ENCODE measurements at places on chromosomes 5 and 9. TPM values are rescaled to one million over a fixed set of nuclear protein-coding genes. Genes with fewer than 3 reads are reported as not detected.

DNA sequence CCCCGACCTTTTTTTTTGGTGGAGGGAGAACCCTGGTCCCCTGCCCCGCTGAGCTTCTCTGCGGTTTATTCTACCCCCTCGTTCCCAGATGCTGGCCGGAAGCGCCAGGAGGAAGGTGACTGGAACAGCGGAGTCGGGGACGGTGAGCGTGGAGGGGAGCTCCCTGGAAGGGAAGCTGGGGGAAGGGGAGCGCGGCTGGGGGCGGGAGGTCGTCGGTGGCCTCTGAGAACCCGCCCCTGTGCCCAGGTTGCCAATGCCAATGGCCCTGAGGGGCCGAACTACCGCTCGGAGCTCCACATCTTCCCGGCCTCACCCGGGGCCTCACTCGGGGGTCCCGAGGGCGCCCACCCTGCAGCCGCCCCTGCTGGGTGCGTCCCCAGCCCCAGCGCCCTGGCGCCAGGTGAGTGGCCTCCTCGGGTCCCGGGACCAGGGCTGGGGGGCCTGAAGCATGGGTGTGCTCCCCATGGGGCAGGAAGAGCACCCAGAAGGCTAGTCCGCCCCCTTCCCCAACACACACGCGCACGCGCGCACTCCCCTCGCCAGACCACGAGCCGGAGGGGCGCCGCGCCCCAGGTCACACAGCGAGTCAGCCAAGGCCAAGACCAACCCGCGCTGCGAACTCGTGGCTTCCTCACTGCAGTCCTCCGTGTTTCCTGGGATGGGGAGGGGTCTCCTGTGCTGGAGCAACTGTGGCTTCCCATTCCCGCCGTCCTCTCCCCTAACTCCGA lies 10.6 kb downstream of the MYOZ3 start:
- no peak overlapping the region for H3K27ac ChIP-seq
- peaks cover 7% of the 10 kb centered on the region for H3K4me1 ChIP-seq
- no peak for DNase-seq
- peak overlapping the region; percentile 63 for H3K4me3 ChIP-seq
- H3K27me3 ChIP-seq: peaks cover 22% of the 10 kb centered on the region

- H3K4me1 ChIP-seq: peaks cover 31% of the 10 kb centered on the region
- H3K27me3 ChIP-seq: no peaks in the 10 kb centered on the region
These were observed 1.0 kb downstream of the FPGS start for GRCh38 chr9:127803507-127804352.

DNA sequence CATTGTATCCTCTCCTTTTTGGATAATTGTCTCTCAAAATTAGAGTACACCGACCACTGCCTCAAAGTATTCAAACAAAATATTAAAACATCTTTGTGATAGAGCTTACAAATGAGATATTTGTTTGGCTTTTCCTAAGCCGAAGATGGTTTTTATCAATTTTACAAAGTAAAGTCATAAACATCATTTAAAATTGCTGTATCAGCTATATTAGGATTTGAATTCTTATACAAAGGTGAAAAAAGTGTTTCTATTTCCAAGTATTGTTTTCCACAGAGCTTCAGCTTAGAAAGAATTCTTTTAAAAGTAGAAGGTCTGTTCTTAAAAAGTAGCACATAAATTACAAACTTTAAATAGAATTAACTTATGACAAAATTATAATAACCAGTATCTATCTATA lies 116.6 kb upstream of the IFNE start:
- peaks cover 19% of the 10 kb centered on the region for H3K27me3 ChIP-seq
- no peak overlapping the region for H3K27ac ChIP-seq

DNA sequence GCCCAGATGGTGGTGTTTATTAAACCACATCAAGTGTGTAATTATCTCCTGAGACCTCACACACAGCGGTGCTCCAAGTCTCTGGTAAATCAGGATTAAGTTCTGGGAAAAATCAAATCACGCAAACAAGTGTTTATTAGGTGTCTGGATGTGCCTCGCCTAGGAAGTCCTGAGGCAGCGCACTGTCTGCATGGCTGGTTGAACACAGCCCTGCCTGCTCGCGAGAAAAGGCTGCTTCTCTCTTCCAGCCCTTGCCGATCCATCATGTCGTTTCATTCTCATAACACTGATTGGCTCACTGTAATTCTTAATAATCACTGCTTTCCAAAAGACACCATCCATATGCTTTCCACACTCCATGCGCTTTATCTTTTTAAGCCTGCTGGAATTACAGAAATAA lies 229.6 kb upstream of the DAP start:
- H3K36me3 ChIP-seq: no peaks in the 10 kb centered on the region
- H3K4me3 ChIP-seq: no peak overlapping the region
- DNase-seq: no peak

DNA sequence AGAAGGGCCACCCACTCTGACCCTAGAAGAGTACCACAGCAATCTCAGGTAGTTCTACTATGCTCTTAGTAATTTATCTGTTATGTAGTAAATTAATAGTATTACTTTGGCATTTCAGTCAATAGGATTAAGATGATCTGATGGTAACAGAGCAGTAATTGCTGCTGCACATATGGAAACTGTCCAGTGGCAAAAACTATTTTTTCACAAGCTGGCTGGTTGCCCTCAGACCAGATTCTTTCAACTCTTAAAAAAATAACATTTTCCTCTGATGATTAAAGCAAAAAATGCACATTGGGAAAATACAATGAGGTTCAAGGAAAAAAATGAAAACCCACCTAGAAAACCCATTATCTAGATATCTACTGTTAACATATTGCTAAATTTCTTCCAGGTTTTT lies 19.7 kb downstream of the GLRA1 start:
- DNase-seq: no peak
- no peak overlapping the region for H3K4me3 ChIP-seq
- no peaks in the 10 kb centered on the region for H3K4me1 ChIP-seq
- H3K27me3 ChIP-seq: peaks cover 1% of the 10 kb centered on the region
- H3K27ac ChIP-seq: no peak overlapping the region

- H3K4me3 ChIP-seq: no peak overlapping the region
- peaks cover 10% of the 10 kb centered on the region for H3K4me1 ChIP-seq
- H3K36me3 ChIP-seq: no peaks in the 10 kb centered on the region
- peaks cover 2% of the 10 kb centered on the region for H3K27me3 ChIP-seq
- H3K27ac ChIP-seq: no peak overlapping the region
These were observed 8.5 kb upstream of the FEM1C start for GRCh38 chr5:115553082-115553481.

DNA sequence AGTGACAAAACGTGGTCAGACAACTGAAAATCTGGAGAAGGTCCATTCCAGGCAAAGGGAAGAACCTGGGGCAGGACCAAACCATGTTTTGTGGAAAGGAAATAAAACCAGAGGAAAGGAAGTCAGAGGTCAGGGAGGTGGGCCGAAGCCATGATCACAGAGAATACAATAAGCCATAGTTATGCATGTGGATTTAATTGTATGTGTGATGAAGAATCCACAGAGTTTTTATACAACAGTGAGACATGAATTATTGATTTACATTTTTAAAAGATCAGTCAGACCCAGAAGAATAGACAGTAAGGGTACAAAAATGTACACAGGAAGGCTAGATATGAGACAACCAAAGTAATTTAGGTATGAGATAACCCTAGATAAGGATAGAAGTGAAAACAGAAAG lies 20.8 kb downstream of the TTC33 start:
- H3K27ac ChIP-seq: no peak overlapping the region
- DNase-seq: no peak
- peaks cover 17% of the 10 kb centered on the region for H3K36me3 ChIP-seq
- H3K4me3 ChIP-seq: no peak overlapping the region

GRCh38 chr5:54693936-54694657 lies 176.5 kb downstream of the SNX18 start:
- no peak for DNase-seq
- H3K4me1 ChIP-seq: peaks cover 7% of the 10 kb centered on the region
- H3K36me3 ChIP-seq: peaks cover 5% of the 10 kb centered on the region
- H3K4me3 ChIP-seq: no peak overlapping the region

- no peak for DNase-seq
- H3K27ac ChIP-seq: no peak overlapping the region
- H3K36me3 ChIP-seq: no peaks in the 10 kb centered on the region
- H3K4me3 ChIP-seq: no peak overlapping the region
These were observed 70.2 kb downstream of the NR2F1-AS1 start for GRCh38 chr5:93510626-93511380.

DNA sequence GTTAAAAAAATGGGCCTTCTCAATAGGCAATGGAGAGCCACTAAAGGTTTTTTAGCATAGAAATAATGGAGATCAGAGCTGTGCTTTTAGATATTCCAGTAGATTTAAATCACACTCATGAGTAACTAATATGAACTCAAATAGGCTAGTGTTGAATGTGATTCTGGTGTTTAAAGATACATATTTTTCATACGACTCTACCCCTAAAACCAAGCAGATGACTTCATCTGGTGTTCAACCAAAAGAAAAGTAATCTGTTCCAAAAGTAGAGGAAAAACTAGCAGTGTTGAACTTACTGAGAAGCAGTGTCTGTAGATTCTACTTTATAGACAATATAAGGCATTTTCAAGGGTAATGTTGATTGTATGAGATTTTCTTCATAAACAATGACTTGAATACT lies 138.1 kb downstream of the TSSK1B start:
- H3K4me3 ChIP-seq: no peak overlapping the region
- H3K27ac ChIP-seq: no peak overlapping the region
- no peak for DNase-seq

GRCh38 chr5:71887680-71888079 lies 168.6 kb downstream of the CARTPT start:
- no peak overlapping the region for H3K4me3 ChIP-seq
- peak; percentile 18 for DNase-seq
- peaks cover 2% of the 10 kb centered on the region for H3K4me1 ChIP-seq
- H3K36me3 ChIP-seq: peaks cover 2% of the 10 kb centered on the region

GRCh38 chr9:128712451-128713410 lies 10.4 kb downstream of the PKN3 start:
- no peaks in the 10 kb centered on the region for H3K27me3 ChIP-seq
- H3K36me3 ChIP-seq: no peaks in the 10 kb centered on the region
- no peaks in the 10 kb centered on the region for H3K4me1 ChIP-seq
- DNase-seq: no peak
- no peak overlapping the region for H3K27ac ChIP-seq
- no peak overlapping the region for H3K4me3 ChIP-seq

GRCh38 chr9:105392531-105392930 lies 55.3 kb upstream of the FSD1L start:
- no peak for DNase-seq
- no peaks in the 10 kb centered on the region for H3K36me3 ChIP-seq
- peaks cover 34% of the 10 kb centered on the region for H3K27me3 ChIP-seq
- no peak overlapping the region for H3K27ac ChIP-seq

- DNase-seq: no peak
- no peak overlapping the region for H3K4me3 ChIP-seq
- H3K36me3 ChIP-seq: no peaks in the 10 kb centered on the region
- H3K4me1 ChIP-seq: no peaks in the 10 kb centered on the region
These were observed 154.2 kb upstream of the TYRP1 start for GRCh38 chr9:12538842-12539579.

DNA sequence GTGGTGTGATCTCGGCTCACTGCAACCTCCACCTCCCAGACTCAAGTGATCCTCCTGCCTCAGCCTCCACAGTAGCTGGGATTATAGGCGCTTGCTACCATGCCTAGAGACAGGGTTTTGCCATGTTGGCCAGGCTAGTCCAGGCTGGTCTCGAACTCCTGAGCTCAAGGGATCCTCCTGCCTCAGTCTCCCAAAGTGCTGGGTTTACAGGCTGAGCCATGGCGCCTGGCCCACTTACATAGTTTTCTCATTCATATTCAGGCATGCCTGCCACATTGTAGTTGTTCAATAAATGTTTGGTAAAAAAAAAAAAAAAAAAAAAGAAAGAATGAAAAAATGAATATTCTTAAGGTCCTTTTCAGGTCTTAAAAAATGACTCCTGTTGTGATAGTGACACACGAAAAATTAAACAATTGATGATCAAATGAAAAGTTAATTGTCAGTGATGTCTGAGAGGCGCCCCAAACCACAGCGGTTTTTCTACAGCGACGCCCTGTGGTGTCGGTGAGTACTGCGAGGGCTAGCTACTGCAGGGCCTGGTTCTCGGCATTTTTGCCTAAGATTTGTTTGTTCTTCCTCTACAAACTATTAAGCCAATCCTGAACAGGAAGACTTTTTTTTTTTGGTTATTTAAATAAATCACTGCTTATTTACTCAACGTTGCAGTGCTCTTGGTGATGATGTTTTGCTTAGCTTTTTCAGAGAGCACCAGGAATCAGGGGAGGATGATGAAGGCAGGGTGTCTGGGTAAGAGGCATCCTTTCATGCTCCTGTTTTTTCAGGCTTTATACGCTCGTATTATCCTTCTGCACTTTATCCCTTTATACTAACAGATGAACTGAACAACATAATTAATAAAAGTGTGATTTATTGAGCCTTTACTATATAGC lies 67.0 kb upstream of the DPYSL3 start:
- no peak overlapping the region for H3K27ac ChIP-seq
- no peak overlapping the region for H3K4me3 ChIP-seq
- H3K4me1 ChIP-seq: no peaks in the 10 kb centered on the region

DNA sequence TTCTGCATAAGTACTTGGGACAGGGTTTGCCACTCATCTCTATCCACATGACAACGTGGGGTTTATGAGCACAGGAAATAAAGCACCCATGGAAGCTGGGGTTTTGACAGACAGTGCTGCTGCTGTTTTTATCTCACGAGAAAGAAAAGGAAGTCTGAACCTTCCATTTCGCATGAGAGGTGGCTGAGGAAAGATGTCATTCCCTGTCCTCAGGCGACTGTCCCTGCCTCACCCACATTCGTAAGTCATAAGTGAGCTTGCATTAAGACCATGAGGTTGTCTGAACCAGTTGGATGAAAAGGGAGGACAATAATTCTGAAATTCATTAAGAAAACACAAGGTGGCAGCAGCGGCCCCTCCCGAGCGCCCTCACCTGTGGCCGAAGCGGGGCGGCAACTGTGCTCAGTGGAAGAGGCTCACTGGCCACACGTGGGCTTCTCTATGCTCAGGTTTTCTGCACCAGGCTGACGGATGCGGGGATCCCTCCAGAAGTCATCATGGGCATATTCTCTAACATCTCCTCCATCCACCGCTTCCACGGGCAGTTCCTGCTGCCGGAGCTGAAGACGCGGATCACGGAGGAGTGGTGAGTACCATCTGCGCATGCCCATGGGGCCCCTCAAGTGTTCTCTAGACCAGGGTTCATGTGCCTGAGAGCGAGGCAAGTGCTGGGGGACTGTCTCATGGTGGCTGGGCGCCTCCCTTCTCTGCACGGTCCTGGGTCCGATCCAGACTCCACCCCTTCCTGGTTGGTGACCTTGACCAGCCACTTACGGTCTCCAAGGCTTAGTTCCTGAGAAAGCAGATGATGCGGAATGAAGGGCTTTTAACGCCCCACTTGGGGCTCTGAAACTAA lies 54.7 kb upstream of the SUSD3 start:
- H3K27ac ChIP-seq: peak overlapping the region; percentile 78
- H3K27me3 ChIP-seq: no peaks in the 10 kb centered on the region
- no peak overlapping the region for H3K4me3 ChIP-seq
- peaks cover 86% of the 10 kb centered on the region for H3K36me3 ChIP-seq
- DNase-seq: peak; percentile 68
- H3K4me1 ChIP-seq: peaks cover 46% of the 10 kb centered on the region

GRCh38 chr9:87158765-87159164 lies 211.5 kb upstream of the GAS1 start:
- H3K4me3 ChIP-seq: no peak overlapping the region
- no peaks in the 10 kb centered on the region for H3K4me1 ChIP-seq
- DNase-seq: no peak
- no peak overlapping the region for H3K27ac ChIP-seq

- no peaks in the 10 kb centered on the region for H3K27me3 ChIP-seq
- H3K27ac ChIP-seq: no peak overlapping the region
- no peak for DNase-seq
- H3K36me3 ChIP-seq: no peaks in the 10 kb centered on the region
These were observed 162.1 kb downstream of the SMC2 start for GRCh38 chr9:104256031-104256695.

SLCO6A1 gene
- not detected for total RNA-seq

TLX3 gene
- not detected for total RNA-seq

MTMR12 gene
- total RNA-seq: 29.6 TPM

TAF11L11 gene
- not detected for total RNA-seq

ZDHHC11B gene
- total RNA-seq: not detected

TNFSF15 gene
- total RNA-seq: 0.03 TPM

ANKRD34B gene
- not detected for total RNA-seq

GLIPR2 gene
- 45.3 TPM for total RNA-seq
